ENCODE measurements at places on chromosomes 7 and 10.
A peak's percentile ranks its signal among the peaks of the same experiment; 100 is the strongest.

- no peak for DNase-seq
Observed at GRCh38 chr10:75935240-75935639, 503.8 kb downstream of the LRMDA start.

GRCh38 chr7:54705436-54705835 is 53.6 kb downstream of the SEC61G start:
- DNase-seq: peak; percentile 9

- DNase-seq: no peak
Observed at GRCh38 chr7:123024989-123025758, 29.7 kb upstream of the TAS2R16 start.

DNA sequence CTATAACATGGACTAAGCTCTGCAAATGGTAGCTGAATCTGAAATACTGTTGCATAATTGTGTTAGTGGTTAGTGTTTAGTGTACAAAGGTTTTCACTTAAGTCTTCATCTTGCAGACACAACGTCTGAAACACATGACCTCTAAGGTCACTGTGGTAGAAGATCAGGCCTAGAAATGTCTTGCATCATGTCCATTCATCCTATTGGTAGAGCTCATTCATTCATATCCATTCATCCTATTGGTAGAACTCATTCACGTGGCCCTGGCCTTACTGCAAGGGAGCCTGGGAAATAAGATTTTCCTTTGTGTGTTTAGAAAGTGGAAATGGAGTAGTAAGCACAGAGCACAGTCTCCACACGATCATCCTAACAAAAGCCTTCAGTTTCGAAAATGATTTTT is 485.8 kb downstream of the PLXNA4 start:
- no peak for DNase-seq

DNA sequence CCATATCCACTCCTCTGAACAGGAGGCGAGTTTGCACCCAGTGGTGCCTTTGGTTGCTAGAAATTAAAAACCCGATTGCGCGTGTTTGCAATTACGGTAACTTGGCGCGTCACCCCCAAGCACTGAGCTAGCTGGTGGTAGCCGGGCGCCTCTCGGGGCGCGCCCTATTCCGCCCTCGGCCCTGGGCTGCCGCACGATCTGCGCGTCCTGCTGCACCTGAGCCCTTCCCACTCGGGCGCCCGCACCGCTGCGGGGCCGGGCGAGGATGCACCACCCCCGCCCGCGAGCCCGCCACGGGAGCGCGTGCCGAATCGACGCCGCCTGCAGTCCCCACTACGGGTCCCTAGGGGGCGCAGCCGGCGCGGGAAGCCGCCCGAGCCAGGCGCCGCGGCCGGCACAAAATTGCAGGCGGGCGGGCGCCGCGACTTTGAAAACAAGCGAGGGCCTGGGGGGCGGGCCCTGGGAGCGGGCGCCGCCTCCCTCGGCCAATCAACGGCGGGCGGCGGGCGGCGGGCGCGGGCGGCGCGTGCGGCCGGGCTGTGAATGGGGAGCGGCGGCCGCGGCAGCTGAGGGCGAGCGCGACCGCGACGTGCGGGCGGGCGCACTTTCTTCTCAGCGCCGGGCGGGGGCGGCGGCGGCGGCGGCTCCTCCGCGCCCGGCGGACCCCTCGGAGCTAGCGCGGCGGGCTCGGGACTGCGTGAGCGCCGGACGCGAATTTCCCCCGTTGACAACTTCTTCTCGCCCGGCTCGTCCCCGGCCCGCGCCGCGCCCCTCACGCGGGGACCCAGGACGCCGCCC is at the start of gene SDK1:
Gene SDK1, plus strand, starts transcription at position 602 of the 798 bp plus-strand sequence. CDS start 335 bp downstream, outside the sequence.
- DNase-seq: peak; percentile 83

DNA sequence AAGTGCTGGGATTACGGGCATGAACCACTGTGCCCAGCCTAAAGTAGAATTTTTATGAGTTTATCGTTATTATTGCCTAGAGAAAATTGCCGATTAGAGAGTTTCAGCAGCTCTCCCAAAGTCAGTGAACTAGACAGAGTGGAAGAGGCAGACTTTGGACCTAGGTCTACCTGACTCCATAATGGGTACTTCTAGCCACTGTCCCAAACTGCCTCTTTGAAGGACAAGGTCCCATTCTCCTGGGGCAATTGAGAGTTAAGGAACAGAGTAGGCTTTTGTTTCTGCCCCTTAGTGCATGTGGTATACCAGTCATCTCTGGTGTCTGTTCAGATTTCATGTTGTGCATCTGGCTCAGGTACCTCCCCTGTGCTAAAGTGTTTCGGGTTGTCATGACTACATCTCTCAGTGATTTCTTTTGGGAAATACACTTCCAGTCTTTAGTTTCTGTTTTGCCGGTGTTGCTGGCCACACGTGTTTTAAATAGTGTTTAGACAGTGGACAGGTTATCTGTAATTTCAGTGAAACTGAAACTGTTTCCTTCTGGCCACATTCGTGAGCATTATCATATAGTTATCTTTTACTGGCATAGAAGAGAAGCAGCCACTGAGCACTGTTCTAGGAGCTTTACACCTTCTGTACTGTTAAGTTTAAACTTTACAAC is 4.7 kb downstream of the TMEM236 start:
- no peak for DNase-seq

GRCh38 chr7:76108540-76109233 is 60.8 kb downstream of the MDH2 start:
- DNase-seq: no peak

GRCh38 chr10:17340144-17340829 is 112.2 kb downstream of the VIM start:
- DNase-seq: no peak

- DNase-seq: no peak
Observed at GRCh38 chr10:44662051-44662450, 249.1 kb upstream of the TMEM72 start.

DNA sequence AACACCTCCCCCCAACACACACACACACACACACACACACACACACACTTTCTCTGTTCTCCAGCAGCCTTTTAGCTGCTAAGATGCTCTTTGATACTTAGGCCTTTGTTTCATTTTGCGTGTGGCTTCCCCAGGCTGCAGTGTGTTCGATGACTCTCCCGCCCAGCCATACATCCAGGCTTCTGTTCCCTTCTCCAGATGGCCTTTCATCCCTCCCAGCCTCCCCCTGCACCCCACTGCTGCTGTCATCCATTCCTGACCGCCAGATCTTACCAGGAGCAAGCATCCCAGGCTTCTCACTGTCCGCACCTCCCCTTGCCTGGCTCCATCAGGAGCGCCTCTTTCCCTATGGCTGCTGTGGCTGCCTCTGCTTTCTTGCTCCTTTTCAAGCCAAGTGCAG is 77.8 kb upstream of the PPIF start:
- no peak for DNase-seq

DNA sequence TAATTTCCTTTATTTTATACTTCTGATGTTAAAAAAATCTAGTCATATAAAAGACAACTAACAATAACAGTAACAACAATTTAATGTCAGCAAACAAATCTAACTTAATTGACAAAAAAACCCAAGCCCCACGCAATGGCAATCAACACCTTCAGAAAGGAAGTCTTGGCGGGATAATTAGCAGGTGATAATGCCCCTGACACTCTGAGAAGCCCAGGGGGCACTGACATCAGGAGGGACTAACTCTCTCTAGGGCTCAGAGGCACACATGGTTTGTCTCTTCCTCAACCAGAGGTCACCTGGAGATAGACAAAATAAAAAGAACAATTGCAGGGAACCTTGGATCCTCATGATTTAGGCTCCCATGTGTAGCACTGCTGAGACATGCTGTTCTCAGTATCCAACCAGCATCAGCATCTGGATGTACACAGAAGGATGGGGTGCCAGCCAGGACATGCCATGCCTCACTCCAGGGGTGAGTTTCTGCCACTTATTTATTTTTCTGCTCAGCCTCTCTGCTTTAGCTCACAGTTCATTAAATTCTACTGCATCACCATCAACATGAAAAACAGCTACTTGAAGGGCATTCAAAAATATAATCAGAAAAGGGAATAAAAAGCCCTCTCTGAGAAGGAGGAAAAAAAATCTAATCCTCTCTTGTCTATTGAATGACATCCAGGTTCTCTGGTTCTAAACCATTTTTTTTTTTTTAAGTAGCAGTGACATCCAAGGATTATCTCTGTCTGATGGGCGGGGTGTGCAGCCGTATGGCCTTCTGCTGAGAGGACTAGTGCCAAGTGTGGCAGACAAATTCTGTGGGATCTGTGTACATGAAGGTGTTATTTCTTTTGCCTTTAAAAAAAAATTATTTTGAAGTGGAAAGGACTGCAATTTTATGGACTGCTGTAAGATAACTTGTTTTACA is 96.3 kb downstream of the ATXN7L1 start:
- DNase-seq: no peak

DNA sequence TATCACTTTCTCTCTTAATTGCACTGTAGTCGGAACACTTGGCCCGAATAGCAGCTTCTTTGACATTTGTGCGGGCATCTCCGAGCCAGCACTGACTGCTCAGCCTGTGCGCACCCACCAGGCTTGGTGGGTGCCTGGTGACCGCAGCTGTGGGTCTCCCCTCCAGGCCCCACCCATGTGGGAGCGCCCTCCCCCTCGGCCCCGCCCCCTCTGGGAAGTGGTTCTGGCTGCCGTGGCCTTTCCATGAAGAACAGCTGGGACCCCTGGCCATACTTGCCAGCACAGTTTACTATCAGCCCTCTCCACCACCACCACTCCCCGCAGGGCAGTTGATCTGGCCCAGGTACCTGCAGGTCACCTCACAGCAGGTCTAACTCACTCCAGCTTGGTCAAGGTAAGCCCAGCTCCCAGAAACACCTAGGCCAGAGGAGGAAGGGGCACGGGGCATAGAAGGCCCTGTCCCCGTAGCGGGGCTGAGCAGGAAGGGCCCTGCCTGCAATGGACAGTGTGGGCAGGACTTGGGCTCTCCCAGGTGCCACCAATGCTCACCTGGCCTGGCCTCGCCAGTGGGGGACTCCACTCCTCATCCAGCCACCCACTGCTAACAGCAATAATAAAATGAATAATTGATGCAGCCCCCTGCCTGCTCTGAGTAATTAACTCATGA is 5.8 kb downstream of the RASGEF1A start:
- DNase-seq: no peak

- DNase-seq: no peak
Observed at GRCh38 chr7:102258749-102259107, 27.9 kb upstream of the SH2B2 start.

- no peak for DNase-seq
Observed at GRCh38 chr10:101709359-101710058, 14.5 kb upstream of the FBXW4 start.

- no peak for DNase-seq
Observed at GRCh38 chr10:80609331-80609730, 71.6 kb downstream of the SH2D4B start.

DNA sequence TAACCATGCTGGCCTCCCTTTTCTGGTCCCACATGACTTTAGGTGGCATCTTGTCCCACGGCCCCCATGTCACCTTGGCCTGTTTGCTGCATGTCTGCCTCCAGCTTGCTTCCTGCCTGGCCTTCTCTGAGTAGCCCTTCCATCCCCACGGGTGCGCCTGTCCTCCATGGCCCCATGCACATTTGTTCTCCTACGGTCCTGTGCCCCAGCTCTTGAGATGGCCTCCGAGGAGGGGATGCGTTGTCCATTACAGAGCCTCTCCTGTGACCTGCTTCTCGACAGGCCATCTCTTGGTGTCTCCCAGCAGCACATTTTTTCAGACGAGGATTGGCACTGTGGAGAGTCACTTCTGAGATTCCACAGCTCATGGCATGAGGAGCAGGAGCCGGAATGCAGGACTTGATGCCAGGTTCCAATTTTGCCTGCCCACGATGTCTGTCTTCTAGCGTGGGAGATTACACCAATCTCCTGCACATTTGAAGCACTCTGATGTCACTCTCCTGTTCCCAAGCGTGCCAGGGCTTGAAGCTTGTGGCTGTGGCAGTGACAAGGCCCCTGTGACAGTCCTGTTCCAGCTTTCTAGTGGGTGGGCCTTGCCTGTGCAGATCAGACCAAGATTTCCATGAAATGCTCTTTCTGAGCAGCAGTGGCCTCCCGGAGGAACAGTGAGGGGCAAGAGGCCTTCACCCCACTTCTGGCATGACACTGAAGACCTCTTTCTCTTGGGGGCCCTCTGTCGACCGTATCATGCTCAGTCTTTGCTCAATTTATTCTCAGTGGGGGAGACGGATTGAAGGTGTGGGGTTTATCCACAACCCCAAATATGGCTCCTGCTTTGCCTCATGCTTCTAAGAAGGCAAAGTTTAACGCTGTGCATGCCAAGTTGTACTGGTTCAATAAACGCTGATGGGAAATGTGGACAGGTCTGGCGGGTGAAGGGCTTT is 13.4 kb downstream of the WDFY4 start:
- no peak for DNase-seq

DNA sequence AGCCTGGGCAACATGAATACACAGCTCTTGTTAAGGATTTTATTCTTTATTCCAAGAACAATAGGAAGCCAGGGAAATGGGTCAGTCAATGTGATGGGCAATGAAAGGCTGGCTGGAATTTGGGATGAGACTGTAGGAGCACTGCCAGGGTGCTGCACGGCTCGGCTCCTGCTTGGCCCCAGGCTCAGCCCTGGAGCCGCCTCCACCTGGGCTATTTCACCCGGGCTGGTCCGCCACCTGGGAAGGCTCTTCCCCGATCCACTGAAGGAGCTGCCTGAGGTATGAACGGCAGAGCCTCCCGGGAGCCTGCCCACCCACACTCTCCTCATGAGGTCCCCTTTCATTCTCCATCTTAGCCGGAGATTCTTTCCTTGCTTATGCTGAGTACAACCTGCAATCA is 80.4 kb upstream of the KMT2C start:
- DNase-seq: no peak

GRCh38 chr10:44756216-44756615 is 154.9 kb upstream of the TMEM72 start:
- DNase-seq: no peak

GRCh38 chr10:90575125-90575524 is 282.7 kb downstream of the HTR7 start:
- no peak for DNase-seq

DNA sequence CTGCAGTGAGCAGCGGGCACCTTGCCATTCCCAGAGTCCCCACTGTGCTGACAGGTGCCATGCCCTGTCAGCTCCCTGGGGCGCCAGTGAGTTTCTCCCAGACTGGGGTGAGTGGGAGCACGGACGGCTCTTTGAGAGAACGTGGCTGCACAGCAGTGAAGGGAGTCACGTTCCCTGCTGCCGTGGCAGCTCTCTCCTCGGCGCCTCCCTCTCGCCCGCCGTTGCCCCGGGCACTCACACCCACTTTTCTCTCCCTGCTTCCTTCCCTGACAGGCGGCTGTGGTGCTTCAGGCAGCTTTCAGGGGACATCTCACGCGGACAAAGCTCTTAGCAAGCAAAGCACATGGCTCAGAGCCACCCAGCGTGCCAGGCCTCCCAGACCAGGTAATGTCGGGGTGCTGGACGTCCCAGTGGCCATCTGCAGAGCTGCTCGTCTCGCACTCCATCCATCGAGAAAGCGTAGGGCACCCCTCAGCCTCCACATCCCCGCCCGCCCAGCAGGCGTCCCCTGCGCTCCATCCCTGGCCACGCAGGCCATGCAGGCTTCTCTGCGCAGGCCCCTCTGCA is 27.1 kb upstream of the TTYH3 start:
- no peak for DNase-seq

GRCh38 chr7:156397249-156397648 is 243.3 kb upstream of the RNF32 start:
- no peak for DNase-seq

- no peak for DNase-seq
Observed at GRCh38 chr7:47582764-47583738, 1.1 kb upstream of the TNS3 start.

Measured in NCI-H1105 treated with DMSO at 0.1 percent for 48 hours (cell line).